ENCODE measurements at places on chromosomes 12 and 14. TPM values are rescaled to one million over a fixed set of nuclear protein-coding genes. Genes with fewer than 3 reads are reported as not detected.

DNA sequence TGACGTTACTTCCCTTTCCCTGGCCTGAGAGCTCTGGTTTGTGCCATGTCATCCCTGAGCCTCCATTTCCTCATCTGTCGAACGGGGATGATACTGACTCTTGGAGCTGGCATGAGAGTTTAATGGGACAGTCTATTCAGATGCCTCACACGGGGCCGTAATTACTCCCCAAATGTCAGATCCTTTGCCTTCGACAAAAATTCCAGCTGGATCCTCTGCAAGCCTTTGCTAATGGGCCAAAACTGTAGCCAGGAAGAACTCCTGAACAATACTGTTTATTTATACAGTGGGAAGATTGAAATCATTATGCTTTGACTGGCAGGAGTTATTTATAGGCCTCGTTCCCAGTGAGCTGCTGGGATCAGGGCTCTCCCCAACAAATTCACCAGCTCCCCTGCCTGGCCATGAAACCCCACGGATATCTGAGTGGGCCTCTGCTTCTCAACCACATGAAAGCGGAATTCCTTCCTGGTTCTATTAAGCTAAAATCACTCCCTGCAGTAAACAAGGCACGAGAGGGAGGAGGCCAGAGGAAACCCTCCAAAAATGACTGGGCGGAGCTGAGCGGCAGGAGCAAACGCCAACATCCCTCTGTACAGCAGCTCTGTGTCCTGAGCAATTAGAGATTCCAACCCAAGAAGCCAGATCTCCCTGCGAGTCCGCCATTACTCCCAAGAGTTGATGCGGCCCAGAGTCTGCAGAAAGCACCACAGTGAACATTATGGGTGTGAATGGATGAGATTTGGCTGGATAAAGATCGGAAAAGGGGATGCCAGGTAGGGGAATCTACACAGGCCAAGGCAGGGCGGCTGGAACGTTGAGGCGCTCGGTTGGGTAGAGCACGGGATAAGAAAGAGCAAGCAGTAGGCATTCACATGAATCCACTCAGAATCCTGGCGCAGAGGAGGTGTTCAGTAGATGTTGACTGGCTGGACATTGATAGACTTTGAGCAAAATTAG is 326.1 kb downstream of the BCL11B start:
- DNase-seq: no peak

DNA sequence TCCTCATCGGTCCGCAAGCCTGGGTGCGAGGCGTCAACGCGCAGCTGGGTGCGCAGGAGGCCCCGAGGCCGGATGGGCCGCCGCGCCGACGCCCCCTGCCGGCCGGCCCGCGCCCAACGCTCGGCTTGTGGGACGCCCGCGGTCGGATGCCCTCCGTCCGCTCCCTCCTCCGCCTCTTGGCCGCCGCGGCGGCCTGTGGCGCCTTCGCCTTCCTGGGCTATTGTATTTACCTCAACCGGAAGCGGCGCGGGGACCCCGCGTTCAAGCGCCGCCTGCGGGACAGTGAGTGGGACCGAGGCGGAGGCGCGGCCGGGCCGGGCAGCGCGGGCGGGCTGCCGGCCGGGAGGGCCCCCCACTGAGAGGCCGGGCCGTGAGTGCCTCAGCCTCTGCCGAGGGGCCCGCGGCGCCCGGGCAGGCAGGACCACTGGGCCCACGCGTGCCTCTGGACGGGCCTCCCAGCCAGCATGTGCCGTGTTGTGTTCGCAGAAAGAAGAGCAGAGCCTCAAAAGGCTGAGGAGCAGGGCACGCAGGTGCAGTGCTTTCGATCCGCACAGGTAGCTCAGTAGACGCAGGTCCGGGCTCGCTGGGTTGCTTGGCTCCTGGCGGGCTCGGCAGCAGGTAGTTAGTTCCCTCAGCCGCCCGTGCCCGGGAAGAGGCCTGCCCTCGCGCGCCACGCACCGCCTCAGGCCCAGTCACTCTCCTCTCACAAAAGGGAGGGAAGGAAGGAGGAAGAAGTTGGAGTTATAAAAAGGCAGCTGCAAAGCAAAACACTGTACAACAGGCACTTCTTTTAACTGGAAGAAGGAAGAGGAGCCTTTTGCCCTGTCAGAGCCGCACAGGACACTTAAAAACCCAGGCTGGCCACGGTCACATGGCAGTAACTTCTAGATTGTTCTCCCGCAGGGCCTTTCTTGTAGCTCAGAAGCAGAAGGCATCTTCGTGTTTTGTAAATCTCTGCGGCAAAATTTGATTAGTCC is at the start of gene TOMM20L:
Gene TOMM20L (plus strand): TSS at position 119 of the 977 bp plus-strand sequence. CDS start 28 bp downstream, at position 147.
- peak; percentile 94 for DNase-seq

- no peak for DNase-seq
These were observed 13.7 kb downstream of the ETV6 start for GRCh38 chr12:11663130-11663529.

DNA sequence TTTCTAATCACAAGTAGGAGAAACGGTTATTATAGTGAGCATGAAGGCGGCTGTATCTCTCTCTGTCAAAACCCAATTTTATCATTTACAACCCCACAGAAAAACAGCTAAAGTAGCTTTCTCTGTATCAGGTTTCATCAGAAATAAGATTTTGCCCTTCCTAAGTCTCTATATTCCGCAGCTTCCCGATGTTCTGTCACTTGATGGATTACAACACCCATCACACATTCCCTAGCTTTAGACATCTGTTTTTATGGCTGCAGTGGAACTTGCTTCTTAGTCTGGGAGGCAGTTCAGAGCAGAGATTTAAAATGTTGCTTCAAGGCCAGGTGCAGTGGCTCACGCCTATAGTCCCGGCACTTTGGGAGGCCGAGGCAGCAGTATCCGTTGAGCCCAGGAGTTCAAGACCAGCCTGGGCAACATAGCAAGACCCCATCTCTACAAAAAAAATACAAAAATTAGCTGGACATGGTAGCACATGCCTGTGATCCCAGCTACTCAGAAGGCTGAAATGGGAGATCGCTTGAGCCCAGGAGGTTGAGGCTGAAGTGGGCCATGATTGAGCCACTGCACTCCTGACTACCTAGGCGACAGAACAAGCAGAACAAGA is 27.6 kb upstream of the FOXN3 start:
- DNase-seq: no peak

DNA sequence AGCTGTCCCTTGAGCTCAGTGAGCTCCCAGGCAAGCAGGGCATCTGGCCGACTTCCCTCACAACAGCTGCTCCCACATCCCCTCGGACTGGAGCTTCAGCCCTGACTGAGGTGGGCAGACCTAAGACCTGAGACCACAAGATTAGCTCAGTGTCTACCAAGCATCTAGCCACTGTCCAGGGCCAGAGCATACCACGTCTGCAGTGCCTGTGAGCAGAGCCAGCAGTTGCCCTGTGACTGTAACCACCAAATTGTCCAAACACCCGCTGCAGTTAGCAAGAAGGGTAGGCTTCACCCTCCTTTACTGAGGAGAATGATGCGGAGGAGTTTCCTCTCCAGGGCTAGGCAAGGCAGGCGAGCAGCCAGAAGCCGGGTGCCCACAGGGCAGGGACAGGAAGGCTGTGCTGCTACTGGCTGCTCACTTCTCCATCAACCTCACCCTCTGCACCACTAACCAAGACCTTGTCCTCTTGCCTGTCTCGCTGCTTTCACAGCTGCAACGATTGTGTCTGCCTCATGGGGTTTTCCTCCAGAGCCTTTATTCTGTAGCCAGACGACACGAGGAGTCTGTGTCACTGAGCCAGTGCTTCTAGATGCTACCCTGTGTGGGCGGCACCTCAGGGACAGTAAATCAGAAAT is 53.9 kb downstream of the ANAPC7 start:
- DNase-seq: no peak

GRCh38 chr12:15346488-15346887 is 24.2 kb downstream of the PTPRO start:
- DNase-seq: no peak

GRCh38 chr14:64937821-64938193 is 4.7 kb downstream of the GPX2 start:
- no peak for DNase-seq

DNA sequence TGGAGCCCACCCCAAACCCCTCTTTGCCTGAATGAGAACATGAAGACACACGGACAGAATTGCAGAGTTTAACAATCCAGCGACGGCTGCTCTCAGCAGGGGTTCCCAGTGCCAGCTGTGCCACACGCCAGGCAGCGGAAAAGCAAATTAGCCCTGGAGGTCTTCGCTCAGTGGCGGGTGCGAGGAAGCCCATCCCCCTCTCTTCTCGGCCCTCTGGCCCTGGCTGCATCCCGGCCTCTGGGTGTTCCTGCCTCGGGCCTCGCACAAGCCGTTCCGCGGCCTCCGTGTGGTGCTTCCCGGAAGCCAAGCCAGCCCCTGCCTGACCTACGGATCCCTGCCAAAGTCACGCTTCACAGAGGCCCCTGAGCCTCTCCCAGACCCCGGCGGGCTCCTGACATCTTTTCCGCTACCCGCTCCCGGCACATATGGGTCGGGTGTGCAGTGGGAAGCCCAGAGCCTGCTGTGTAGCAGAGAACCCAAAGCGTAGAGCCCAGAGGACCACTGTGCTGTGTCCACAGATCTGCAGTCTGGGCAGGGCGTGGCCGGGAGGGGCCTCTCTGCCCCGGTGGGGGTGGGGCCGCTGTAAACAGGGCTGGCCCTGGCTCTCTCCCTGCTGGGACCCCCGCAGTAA is 70.7 kb upstream of the GALNT9 start:
- no peak for DNase-seq

GRCh38 chr14:104388541-104389325 is 190.8 kb upstream of the C14orf180 start:
- DNase-seq: no peak

DNA sequence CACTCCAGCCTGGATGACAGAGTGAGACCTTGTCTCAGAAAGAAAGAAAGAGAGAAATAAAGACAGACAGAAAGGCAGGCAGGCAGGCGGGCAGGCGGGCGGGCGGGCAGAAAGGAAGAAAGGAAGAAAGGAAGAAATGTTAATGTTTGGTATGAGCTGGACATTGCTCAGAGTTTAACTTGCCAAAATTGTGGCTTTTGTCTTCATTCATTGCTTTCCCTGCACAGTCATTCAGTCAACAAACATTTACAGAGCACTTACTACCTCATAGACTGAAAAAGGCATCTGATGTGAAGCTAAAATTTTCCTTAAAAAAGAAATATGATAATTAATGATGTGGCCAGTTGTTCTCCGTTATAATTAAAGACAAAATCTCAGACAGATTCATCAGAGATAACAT is 247.1 kb downstream of the SPTSSA start:
- no peak for DNase-seq

- no peak for DNase-seq
These were observed 290.9 kb downstream of the TMEM117 start for GRCh38 chr12:44126806-44127205.

DNA sequence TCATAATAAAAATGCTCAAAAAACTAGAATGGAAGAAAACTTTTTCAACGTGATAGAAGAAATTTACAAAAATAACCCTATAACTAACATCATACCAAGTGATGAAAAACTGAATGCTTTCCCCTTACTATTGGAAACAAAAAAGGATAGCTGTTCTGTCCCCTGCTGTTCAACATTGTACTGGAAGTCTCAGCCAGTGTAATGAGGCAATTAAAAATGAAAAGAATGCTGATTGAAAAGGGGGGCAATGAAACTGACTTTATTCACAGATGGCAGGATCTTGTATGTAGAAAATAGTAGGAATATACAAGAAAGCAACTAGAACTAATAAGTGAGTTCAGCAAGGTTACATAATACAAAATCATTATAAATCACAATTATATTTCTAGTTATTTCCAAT is 337.9 kb upstream of the KITLG start:
- DNase-seq: peak; percentile 38

- no peak for DNase-seq
These were observed 6.0 kb downstream of the KRT2 start for GRCh38 chr12:52645982-52646381.

DNA sequence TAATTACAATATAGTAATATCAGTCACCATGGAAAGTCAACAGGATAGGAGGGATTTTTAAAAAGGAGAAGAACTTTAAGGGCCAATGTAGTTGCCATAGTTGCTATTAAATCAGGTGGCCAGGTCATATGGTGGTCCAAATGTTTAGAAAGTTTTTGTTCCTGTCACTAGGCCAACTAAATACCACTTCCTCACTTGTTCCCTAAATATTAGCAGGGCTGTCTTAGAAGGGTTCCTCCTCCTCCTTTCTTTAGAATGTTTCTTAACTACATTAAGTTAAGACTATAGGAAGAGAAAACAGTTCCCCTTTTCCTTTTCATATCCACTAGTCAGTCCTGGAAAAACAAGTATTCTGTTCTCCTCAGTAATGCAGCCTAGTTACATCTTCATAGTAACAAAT is 50.3 kb downstream of the MON2 start:
- no peak for DNase-seq

DNA sequence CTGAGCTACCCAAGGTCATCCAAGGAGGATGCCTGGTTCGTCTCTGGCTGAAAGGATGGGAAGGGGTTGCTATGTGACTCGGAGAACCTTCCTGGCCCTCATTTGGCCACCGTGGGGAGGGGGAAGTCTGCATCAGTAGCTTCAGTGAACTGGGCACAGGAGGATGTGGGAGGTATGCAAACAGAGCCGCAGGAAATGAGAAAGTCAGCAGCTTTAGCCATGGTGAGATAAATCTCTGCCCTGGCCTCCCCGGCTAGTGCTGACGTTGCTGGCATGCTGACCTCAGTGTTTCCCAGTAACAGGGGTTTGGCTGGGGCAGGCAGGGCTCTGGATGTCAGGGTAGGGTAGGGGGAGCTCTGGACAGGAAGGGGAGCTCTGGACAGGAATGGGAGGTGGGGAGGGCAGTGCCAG is 2.3 kb upstream of the CEBPE start:
- peak; percentile 31 for DNase-seq

DNA sequence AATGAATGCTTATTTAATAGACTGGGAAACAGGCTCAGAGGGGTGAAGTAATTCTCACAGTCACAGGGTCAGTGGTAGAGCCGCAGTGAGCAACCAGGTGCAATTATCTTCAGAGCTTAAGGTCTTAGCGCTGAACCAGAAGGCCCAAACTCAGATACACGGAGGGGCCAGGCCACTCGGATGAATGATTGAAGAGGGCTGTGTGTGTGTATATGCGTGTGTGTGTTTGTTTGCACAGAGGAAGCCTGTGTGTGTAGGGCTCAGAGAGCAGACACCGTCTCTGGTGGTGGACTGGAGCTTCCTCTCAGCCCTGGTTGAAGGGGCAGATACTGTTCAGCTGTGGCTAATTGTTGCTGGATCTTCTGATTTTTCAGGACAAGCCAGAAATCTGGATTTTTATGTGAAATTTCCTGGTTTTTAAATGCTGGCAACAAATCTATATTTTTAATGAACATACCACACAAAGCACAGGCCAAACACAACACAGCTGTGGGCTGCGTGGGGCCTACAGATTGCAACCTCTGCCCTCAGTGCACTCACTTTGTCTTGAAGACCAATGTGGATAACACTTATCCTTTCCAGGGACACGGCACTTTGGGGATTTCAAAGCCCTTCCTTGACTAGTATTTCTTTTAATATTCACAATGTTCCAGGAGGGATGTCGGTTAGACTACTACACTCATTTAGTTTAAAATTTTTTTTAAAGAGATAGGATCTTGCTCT is 94.5 kb upstream of the NRXN3 start:
- DNase-seq: no peak

LBHD2 gene
- total RNA-seq: not detected

CDKN1B gene
- total RNA-seq: 75.5 TPM

ENDOU gene
- not detected for total RNA-seq

OTX2 gene
- 453 TPM for total RNA-seq

ALX1 gene
- 3.9 TPM for total RNA-seq
